ENCODE measurements at places on chromosomes 1 and 21.

DNA sequence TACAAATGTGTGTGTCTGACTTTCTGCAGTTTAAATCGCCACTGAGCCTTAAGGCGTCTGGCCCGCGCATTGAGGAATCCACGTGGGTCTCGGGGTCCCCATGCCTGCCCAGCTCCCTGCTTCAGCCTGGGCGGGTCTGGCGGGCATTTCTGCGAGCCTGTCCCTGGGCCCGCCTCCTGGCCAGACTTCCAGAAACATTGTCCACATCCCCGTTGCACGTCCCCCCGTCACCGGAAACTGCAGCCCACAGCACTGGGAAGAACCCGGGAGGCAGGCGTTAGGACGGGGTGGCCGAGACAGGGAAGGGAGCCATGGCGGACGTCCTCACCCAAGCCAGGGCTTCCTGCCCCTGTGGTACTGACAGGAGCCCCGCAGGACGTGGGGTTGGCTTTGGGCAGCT is 113.1 kb upstream of the COL6A1 start:
- no peak for DNase-seq

DNA sequence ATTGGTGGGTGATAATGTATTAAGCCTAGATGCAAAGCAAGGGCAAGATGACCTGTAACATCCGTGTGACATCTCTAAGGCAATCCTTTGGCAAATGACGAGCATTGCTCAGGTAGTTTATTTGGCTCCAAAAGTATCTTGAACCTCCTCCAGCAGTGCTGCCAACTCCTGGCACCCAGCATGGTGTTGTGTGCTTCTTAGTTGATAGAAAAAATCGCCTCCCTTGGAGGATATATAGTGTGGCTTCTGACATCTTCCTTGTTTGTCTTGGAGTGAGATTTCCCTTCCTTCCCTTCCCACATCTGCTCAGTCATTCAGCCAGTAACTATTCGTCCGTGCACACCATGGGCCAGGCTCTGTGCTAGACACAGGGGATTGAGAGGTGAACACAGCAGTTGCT is 121.8 kb downstream of the TOMM20 start:
- no peak for DNase-seq

GRCh38 chr1:213719462-213719861 is 268.3 kb upstream of the PROX1 start:
- no peak for DNase-seq

GRCh38 chr1:22454476-22455056 is 2.9 kb downstream of the ZBTB40 start:
- DNase-seq: no peak

GRCh38 chr1:145702826-145703225 is 4.3 kb downstream of the PDZK1 start:
- DNase-seq: no peak

GRCh38 chr1:226967665-226968064 is 27.6 kb downstream of the COQ8A start:
- DNase-seq: no peak

DNA sequence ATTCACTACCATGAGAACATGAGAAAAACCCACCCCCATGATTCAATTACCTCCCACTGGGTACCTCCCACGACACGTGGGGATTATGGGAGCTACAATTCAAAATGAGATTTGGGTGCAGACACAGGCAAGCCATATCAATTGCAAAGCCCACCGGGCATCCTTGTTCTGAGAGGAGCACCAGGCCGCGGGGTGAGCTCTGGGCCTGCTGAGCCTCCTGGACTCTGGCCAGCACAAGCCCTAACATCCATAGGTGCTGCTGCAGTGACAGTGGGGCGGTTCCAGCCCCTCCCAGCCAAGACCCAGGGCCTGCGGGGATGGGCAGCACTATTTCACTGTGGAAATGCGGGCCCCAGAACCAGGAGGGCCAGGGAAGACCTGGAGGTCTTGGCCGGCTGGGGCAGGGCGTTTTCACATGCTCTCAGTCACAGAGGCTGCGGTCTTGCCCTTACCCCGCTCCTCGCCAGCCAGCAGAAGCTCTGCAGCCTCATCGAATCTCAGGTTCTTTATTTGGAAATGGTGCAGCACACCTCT is 103.8 kb downstream of the PCBP3 start:
- no peak for DNase-seq

DNA sequence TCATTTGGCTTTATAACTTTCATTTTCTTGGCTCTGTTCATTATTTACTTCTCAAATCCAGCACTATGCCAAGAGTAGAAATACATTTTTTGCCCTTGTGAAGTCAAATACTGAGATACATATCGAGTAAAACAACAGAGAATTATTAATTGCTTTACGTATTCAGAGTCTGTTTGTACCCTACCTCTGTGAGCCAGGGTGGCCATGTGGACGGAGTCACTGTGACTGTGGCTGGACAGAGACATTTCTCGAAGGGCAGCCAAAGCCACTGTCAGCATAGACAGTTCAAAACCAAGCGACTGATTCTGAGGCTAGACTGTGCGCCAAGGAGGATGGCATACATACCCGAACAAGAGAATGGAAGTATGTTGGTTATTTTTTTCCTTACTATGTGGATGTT is 391.0 kb upstream of the PROX1 start:
- DNase-seq: no peak

Measured in NCI-H1436 treated with DMSO at 0.1 percent for 48 hours (cell line).